ENCODE measurements at places on chromosomes 7 and 10. TPM values are rescaled to one million over a fixed set of nuclear protein-coding genes. Genes with fewer than 3 reads are reported as not detected.

GPR26 gene
- total RNA-seq = not detected

C7orf57 gene
- total RNA-seq = not detected

PGAM2 gene
- total RNA-seq = 0.73 TPM

GALNT17 gene
- total RNA-seq = 9.9 TPM

HOXA9 gene
- total RNA-seq = 18.4 TPM

KAZALD1 gene
- total RNA-seq = 2.8 TPM

CEP55 gene
- 2.1 TPM for total RNA-seq

WDR86 gene
- total RNA-seq = 15.5 TPM

DNA sequence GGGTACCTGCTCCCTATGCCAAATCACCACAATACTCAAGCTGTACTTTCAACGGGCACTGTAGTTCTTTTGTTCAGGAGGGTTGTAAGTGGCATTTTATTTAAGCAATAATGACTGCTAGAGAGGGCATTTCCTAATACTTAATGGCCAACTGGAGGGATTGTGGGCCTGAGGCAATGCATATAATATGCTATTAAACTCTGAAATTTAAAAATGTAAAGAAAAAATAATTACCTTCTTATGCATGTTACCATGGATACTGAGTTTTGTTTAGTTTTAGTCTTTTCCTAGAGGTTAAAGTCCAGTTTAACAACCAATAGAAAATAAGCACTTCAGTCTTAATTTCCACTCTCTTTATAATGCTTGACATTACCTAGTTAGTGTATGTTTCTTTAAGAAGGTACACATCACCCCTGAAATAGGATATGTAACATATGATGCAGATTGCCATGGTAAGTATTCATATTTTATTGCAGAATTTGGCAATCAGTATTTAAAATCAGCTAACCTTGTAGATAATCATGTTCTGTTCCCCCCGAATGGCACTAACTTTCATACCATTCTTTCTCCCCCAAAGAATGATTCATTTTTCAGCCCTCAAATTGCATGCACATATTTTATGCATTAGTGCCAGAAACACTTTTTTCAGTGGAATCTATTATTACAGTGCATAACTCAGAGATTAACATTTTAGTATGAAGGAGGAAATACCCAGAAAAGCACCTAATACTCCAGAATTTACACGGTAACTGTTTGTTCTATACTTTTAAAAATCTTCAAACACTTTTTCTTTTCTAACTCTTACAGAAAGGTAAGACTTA is 90.3 kb upstream of the ZNF438 start:
- no peak for DNase-seq

- DNase-seq = no peak
Observed at GRCh38 chr7:37719077-37719476, 35.5 kb downstream of the GPR141 start.

- no peak for DNase-seq
Observed at GRCh38 chr10:47241256-47241655, 58.7 kb upstream of the GDF10 start.

GRCh38 chr7:326809-327232 is 36.9 kb downstream of the FOXL3 start:
- no peak for DNase-seq

GRCh38 chr10:95353123-95353522 is 62.3 kb upstream of the PDLIM1 start:
- no peak for DNase-seq

- DNase-seq = no peak
Observed at GRCh38 chr10:21720090-21720489, 186.1 kb downstream of the MLLT10 start.

DNA sequence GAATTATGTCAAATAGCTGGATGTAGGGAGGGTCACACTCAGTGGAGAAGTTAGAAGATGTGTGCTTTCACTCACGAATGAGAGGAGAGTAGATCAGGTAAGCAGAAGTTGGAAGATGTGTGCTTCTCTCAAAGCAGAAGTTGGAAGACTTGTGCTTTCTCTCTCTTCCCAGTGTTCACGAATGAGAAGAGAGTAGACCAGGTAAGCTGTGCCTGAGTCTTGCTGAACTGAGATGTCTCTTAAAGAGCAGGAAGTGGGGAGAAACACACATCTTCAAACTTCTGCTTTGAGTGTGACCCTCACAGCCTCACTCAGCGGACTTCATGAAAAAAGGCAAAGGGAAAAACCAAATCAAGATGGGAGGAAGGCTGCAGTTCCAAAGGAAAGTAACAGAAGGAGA is 7.0 kb upstream of the TMEM243 start:
- DNase-seq = no peak

GRCh38 chr7:12519682-12520009 is 50.9 kb upstream of the SCIN start:
- DNase-seq = no peak

DNA sequence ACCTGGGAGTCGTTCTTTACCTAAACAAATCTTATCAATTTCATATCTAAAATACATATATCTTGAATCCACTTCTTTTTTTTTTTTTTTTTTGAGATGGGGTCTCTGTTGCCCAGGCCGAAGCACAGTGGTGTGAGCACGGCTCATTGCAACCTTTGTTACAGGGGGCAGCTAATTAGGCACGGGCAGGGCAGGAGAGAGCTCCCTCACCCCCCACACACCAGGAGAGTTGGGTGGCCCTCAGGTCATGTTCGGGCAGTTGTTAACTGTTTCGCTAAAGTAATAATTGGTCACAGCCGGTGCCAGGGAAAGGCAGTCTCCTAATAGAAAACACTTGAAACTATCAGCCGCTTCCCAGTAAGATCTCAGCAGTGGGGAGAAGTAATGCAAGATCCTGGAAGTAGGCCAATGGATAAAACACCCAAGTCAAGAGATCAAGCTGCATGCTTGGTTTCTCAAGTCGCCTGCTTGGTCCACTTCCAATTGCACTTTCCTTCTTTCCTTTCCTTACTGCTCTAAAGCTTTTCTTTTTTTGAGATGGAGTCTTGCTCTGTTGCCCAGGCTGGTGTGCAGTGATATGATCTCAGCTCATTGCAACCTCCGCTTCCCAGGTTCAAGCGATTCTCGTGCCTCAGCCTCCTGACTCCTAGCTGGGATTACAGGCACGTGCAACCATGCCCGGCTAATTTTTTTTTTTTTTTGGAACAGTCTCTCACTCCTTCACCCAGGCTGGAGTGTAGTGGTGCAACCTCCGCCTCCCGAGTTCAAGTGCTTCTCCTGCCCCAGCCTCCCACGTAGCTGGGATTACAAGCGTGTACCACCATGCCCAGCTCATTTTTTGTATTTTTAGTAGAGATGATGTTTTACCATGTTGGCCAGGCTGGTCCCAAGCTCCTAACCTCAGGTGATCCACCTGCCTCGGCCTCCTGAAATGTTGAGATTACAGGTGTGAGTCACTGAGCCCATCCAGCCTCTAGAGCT is 21.3 kb upstream of the EFCAB10 start:
- DNase-seq = no peak

- DNase-seq = no peak
Observed at GRCh38 chr10:11961771-11962170, 80.8 kb downstream of the UPF2 start.

DNA sequence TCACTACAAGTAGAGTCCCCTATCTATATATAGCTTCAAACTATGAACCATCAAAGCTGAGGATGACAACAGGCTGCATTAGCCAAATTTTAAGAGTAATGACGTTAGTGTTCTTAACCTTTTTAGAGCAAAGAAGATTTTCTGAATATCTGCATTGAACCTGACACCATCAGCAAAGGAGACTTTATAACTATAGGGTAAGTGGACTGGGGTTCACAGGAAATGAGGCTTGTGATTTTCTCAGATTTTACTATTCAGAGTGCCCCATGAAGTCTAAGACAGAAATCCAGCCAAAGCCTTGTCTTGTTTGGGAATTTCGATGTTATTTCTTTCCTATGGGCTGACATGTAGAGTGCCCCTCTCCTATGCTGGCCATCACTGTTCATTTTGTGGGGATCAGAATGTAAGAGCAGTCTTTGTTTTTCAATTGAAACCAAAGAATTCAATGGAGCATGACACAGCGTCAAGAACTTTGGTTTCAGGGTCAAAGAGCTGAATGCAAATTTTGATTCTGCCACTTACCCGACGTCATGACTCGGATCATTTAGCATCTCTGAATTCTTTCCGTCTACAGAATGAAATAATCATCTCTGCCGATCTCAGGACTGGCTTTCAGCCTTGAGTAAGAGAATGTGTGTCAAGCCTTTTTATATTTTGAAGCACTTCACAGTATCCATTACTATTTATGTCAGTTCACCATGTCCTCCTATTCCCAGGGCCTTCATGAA is 52.7 kb downstream of the DENND11 start:
- no peak for DNase-seq

DNA sequence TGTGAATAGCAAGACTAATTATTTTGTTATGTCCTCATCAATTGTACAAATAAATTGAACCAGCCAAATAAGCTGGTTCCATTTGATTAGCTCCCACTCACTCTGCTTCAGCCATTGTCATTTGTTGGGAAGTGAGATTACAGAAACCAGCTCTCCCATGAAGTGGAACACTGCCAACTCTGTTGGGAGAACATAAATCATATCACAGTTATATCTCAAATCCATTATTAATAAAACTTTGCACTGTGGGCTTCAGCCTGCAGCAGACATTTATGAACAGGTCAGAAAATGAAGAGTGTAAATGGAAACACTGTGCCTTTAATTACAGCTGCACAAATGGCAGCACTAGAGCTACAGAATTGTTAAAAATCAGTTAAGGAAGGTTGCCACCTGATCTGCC is 46.7 kb upstream of the TEX47 start:
- DNase-seq = no peak

DNA sequence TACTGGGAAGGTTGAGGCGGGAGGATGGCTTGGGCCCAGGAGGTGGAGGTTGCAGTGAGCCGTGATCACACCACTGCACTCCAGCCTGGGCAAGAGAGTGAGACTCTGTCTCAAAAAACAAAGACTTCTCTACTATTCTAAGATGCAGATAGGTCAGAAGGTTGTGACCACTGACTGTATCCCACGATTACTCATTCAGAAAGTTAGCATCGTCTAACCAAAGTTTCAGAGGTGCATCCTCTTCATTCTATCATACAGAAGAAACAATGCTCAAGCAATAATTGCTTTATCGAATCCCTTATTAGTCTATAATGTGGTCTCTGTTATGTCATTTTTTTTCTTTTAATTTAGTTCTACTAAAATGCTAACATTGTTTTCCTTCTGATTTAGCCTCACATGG is 348.7 kb upstream of the LRGUK start:
- DNase-seq = no peak

DNA sequence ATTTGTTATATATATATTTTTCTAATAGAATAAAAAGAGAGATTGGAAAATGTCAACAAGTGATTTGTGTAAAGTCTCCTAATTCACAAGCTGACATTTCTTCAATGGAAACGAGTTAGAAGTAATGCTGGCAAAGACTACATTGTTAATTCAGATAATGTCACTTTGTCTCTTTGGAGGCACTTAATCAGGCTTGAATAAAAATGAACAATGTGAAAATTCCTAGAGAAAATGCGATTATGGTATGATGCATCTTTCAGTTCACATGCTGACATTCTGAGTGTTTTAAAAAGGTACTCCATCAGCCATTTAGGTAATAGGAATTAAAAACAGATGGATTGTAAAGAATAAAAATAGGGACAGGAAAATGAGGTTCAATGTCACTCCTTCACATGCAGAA is 100.1 kb downstream of the SLC13A1 start:
- no peak for DNase-seq

DNA sequence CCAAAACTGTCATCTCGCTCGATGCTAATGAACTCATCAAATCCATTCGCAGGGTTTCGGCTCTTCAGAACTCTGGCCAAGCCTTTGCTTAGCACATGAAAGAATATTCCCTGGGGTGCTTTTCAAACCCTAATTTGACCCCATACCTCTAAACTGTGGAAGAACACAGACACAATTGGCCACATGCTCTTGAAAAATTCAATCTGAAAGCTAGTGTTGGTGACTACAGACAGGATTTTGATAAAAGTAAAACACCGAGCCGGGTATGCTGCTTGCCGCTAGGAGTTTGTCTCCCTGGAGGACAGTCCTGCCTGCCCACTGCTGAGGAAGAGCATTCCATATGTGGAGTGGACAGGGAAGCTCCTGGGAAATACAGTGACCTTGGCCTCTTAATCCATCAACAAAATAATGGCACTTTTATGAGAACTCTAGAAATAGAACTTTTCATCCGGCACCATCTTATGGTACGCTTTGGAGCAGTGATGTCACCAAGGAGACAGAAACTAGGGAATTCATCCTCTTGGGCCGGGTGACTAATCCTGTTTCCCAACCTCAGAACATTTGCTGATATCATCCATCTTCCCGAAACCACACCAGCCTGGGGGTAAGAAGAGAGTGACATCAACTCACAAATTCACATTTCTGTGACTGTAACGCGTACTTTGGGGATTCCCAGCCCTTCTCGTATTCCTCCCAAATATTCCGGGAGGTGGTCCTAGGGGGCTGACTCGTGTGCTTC is 34.2 kb downstream of the MTURN start:
- no peak for DNase-seq

GRCh38 chr7:112869111-112869774 is 79.0 kb upstream of the TMEM168 start:
- no peak for DNase-seq

DNA sequence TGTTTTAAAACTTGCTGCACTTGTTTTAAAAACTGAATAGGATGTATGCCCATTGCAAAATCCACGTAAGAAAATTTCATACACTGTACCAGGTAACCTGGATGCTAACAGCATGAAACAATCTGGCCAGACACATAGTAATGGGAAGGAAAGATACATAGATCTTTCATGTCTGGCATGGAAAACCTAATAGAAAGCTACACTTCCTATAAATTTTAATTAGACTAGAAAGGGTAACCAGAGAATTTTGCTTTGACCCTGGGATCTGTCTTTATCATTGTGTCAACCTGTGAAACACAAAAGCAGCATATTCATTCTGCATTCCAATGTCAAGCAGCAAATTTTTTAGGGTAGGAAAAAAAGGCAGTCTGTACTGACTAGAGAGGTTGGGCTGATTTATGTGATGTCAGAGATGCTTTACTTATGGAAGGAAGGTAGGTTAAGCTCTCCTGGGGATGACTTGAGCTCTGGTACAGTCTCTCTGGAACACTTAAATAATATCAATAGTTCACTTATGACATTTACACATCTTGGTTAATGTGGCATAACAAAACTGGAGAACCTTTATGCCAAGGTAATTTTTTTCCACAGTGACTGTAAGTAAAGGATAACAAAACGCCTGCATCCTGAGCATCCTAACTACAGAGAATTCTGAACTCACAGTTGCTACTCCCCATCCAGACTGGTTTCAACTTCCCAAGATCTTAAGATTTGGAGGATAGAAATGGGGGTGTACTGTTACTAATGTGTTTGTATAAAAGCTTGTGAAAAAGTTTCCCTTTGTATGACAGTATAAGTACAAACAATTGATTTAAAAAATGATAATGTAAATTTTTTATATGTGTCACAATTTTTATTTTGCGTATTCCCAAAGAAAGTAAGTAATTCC is 44.7 kb downstream of the DOCK4 start:
- no peak for DNase-seq

GRCh38 chr10:17247210-17247609 is 19.2 kb downstream of the VIM start:
- DNase-seq = no peak
